Breast epithelium (tissue), 4 donors: ENCODE measurements at places on chromosomes 5 and 9. TPM values are rescaled to one million over a fixed set of nuclear protein-coding genes. Genes with fewer than 3 reads are reported as not detected.
A peak's percentile ranks its signal among the peaks of the same experiment; 100 is the strongest.

DNA sequence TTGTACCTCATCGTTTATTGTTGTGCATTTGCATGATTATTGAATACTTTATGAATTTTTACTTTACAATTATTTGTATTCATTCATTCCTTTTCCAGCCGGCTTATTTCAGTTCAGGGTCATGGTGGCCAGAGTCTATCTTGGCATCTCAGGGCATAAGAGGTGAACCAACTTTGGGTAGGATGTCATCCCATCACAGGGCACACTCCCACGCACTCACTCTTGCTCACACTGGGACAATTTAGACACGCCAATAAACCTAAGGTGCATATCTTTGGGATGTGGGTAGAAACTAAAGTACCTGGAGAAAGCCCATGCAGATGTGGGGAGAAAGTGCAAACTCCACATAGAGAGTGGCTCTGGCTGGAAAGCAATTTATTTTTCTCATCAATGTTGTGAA lies 158.1 kb upstream of the MAST4 start:
- no peak for DNase-seq
- no peaks in the 10 kb centered on the region for H3K27me3 ChIP-seq
- H3K36me3 ChIP-seq: no peaks in the 10 kb centered on the region
- H3K4me3 ChIP-seq: no peak overlapping the region

DNA sequence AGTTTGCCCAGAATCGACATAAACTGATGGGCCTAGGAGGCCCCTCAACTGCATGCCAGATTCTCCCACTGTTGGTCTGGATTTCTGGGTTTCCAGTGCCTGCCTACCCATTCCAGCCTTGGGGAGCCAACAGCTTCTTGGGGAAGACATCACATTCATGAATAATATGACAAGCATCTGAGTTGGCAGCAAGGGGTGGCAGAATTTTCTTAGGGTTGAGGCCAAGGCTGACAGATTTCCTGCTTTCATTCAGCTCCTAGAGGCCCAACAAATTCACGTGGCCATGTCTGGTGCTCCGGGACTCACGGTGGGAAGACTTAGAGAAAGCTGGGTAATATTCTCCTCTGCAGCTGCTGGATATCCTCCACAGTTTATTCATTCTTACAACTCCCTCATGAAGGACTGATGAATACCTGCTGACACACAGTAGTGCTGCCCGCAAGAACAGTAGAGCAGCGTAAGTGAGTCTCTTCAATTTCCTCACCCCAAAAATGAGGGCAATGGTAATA lies 305.0 kb upstream of the TNC start:
- no peaks in the 10 kb centered on the region for H3K36me3 ChIP-seq
- no peaks in the 10 kb centered on the region for H3K4me1 ChIP-seq
- H3K4me3 ChIP-seq: no peak overlapping the region
- no peaks in the 10 kb centered on the region for H3K27me3 ChIP-seq
- no peak overlapping the region for H3K27ac ChIP-seq

DNA sequence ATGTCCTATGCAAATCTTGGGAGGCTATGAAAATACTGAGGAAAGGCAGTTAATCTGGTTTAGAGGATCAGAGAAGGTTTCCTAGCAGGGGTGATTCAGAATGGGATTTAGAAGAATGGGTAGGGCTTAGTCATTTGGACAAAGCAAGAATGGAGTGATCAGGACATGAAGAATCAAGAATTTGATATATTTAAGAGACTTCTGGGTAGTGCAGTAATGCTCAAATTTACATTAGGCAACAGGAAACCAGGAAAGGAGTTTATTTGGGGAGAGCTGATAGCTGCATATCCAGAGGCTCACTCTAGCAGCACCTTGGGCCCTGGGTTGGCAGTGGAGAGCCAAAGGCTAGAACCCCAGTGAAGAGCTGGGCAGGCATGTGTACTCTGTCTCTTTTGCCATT lies 78.9 kb upstream of the PAPPA start:
- no peaks in the 10 kb centered on the region for H3K4me1 ChIP-seq
- no peaks in the 10 kb centered on the region for H3K36me3 ChIP-seq
- H3K4me3 ChIP-seq: no peak overlapping the region
- H3K27ac ChIP-seq: no peak overlapping the region

DNA sequence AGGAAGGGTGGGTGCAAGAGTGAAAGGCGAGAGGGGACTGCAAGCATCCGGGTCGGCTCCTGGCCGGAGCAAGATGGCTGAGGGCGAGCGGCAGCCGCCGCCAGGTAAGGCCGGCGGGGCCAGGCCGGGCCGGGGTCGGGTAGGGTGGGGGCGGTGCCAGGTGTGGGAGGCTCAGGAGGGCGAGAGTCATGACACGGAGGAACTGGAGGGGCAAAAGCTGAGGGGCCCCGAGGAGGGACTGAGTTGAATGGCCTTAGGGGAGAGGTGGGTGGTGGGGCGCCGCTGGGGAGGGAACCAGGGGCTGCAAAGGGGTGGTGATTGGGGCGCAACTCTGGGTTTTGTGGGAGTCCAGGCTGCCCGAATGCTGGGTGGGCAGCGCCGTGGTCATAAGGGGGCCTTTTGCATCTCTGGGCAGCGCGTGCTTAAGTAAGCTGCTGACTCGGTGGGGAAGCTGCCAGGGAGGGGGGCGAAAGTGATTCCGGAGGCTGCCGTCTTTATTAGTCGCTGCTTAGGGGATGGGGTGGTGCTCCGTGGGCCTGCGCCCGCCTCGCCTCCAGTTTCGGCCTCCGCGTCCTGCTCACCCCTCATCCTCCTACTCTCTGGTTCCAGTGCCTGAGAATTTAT lies 425 bp downstream of the PTPA start:
- no peaks in the 10 kb centered on the region for H3K36me3 ChIP-seq
- H3K27ac ChIP-seq: peak overlapping the region; percentile 94
- no peak for DNase-seq
- peaks cover 4% of the 10 kb centered on the region for H3K4me1 ChIP-seq
- no peaks in the 10 kb centered on the region for H3K27me3 ChIP-seq

The ECSCR gene
- total RNA-seq: 39.3 TPM

DNA sequence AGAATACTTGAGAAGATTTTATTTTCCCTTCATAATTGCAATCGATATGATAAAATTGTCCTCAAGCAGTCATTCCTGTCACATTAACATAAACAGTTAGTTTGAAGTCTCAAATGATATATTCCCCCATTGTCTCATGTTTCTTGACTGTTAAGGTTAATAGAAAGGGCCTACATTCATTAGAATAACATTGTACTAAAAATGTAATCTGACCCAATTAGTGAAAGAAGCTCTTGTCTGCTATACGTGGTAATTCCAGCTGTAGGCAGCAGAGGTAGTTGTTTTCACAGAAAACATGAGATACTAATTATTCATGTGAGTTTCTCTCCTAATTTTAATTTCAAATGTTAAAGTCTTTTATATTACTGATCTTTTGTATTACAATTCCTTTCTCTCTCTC lies 25.9 kb upstream of the AP3B1 start:
- no peaks in the 10 kb centered on the region for H3K36me3 ChIP-seq
- H3K4me1 ChIP-seq: no peaks in the 10 kb centered on the region
- no peak overlapping the region for H3K27ac ChIP-seq
- no peak overlapping the region for H3K4me3 ChIP-seq

- no peaks in the 10 kb centered on the region for H3K36me3 ChIP-seq
- H3K27me3 ChIP-seq: no peaks in the 10 kb centered on the region
- H3K4me1 ChIP-seq: no peaks in the 10 kb centered on the region
- no peak overlapping the region for H3K27ac ChIP-seq
- no peak for DNase-seq
- H3K4me3 ChIP-seq: no peak overlapping the region
These were observed 96.1 kb upstream of the SGCD start for GRCh38 chr5:156230887-156231286.

DNA sequence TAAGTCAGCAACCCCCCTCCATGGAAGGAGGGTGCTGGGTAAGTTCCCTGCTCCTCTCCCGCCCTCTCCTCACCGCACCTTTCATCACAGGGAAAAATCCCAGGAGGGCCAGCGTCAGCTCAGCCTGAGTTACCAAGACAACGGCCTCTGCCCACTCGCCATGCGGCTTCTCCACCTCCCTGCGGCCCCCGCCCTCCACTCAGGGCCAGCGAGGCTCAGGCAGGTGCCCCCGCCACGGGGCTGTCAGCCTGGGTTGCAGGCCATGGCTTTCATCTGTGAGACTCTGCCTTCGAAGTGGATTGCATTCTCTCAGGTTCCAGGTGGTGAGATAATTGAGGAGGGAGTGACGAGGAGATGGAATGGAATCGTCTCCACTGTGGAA lies 27.2 kb upstream of the LAMC3 start:
- H3K4me1 ChIP-seq: no peaks in the 10 kb centered on the region
- H3K27me3 ChIP-seq: no peaks in the 10 kb centered on the region
- no peaks in the 10 kb centered on the region for H3K36me3 ChIP-seq

- no peaks in the 10 kb centered on the region for H3K4me1 ChIP-seq
- H3K27ac ChIP-seq: no peak overlapping the region
- H3K4me3 ChIP-seq: no peak overlapping the region
- H3K36me3 ChIP-seq: no peaks in the 10 kb centered on the region
- DNase-seq: no peak
- H3K27me3 ChIP-seq: no peaks in the 10 kb centered on the region
These were observed 92.1 kb downstream of the HCN1 start for GRCh38 chr5:45604092-45604491.

The TLX3 gene
- not detected for total RNA-seq

The CRHBP gene
- 0.73 TPM for total RNA-seq

The PLAC8L1 gene
- not detected for total RNA-seq

DNA sequence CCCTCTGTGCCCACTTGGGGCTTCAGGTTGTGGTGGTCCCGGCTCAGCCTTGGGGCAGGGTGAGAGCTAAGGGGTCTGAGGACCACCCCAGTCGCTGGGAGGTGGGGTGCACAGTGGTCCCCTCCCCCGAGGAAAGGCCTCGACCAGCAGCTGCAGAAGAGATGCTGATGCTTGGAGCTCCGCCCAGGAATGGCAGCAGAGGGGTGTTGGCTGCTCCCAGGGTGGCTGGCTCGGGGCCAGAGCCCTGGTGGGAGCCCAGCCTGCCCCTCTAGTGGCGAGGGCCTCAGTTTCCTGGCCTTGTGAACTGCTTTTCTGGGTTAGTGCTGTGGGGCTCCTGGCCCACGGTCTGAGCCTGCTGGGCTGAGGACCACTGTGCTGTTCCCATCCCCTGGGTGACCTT lies 1.2 kb downstream of the DIPK1B start:
- no peak for DNase-seq
- no peaks in the 10 kb centered on the region for H3K27me3 ChIP-seq
- peak overlapping the region; percentile 78 for H3K4me3 ChIP-seq
- no peaks in the 10 kb centered on the region for H3K36me3 ChIP-seq
- H3K27ac ChIP-seq: no peak overlapping the region

GRCh38 chr9:80605129-80605528 lies 1033.4 kb downstream of the TLE4 start:
- no peaks in the 10 kb centered on the region for H3K4me1 ChIP-seq
- no peaks in the 10 kb centered on the region for H3K36me3 ChIP-seq
- no peak overlapping the region for H3K4me3 ChIP-seq
- no peak for DNase-seq

DNA sequence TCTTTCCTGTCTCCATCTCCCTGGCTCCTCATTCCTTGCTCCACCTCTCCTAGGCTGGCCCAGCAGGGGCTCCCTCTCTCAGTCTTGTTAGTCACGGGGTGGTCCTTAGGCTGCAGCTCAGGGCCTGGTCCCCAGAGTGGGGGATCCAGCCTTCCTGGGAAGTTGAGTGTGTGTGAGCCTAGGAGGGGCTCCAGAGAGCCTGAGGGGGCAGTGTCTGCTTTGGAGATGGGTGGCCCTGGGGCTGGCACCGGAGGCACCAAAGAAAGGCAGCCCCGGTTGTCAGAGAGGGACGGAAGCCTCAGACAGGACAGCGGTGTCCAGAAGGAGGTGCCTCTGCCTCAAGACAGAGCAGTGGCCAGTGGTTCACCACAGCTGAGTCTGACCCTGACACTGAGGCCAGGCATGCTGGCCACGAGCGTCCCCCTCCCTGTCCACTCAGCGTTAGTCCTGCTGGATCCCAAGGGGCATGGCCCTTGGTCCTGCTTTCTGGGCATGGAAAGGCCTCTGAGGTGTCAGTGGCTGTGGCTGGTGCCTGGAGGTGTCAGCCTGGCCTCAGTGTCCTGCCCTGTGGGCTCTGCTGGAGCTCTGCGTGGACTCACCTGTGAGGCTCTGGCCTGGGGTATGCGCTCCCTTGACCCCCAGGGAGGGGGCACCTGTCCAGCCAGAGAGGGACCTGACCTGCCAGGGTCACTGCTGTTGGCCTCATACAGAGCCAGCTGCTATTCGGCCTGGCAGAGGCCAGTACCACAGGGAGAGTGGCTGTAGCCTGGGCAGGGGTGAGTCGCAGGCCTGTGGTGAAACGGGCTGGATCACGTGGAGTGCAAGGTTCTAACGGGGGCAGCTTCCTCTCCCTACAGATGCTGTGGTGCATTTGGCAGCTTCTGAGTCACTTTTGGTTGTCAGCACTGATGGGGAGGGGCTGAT lies 130.6 kb downstream of the CACNA1B start:
- H3K27ac ChIP-seq: no peak overlapping the region
- no peaks in the 10 kb centered on the region for H3K4me1 ChIP-seq
- DNase-seq: no peak
- H3K27me3 ChIP-seq: no peaks in the 10 kb centered on the region
- no peaks in the 10 kb centered on the region for H3K36me3 ChIP-seq
- no peak overlapping the region for H3K4me3 ChIP-seq

The BTNL8 gene
- not detected for total RNA-seq

- no peaks in the 10 kb centered on the region for H3K36me3 ChIP-seq
- DNase-seq: no peak
- H3K27me3 ChIP-seq: no peaks in the 10 kb centered on the region
- H3K4me1 ChIP-seq: no peaks in the 10 kb centered on the region
These were observed 153.6 kb downstream of the NR3C1 start for GRCh38 chr5:143249851-143250250.

DNA sequence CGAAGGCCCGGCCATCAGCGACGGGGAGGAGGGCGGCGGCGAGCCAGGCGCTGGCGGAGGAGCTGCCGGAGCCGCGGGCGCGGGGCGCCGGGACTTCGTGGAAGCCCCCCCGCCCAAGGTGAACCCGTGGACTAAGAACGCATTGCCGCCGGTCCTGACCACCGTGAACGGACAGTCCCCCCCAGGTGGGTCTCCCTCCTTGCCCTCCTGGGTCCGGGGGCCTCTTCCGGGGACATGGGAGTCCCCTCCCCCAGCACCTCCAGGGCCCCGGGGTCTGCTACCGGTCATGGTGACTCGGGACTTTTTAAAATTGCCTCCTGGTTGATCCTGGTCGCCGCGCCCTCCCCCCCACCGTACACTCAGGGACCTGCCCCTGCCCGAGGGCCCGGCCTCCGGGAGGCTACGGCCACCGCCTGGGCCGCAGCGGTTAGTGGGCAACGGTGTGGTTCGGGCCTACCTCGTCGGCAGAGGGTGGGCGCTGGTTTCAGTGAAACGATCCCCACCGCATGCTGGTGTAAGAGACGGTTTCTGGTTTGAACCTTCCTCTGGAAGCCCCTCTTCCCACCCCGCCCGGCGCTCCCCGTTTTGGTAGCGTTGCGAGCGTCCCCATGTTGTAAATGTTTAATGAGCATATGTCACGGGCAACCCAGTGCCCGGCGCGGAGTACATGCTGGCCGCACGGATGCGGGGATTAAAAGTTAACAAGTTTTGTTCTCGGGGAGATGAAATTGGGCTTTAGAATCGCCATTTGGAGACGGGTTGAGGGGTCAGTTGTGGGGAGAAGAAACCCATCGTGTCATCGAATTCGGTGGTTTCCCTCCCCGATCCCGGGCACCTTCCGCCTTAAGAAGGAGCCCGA lies 1.1 kb downstream of the LARP1 start:
- peak overlapping the region; percentile 94 for H3K27ac ChIP-seq
- peaks cover 3% of the 10 kb centered on the region for H3K4me1 ChIP-seq
- H3K27me3 ChIP-seq: no peaks in the 10 kb centered on the region
- no peaks in the 10 kb centered on the region for H3K36me3 ChIP-seq

- no peak overlapping the region for H3K4me3 ChIP-seq
- no peak for DNase-seq
These were observed 37.3 kb downstream of the DAPK1 start for GRCh38 chr9:87534957-87535356.

- DNase-seq: no peak
- peaks cover 28% of the 10 kb centered on the region for H3K27me3 ChIP-seq
- H3K27ac ChIP-seq: no peak overlapping the region
- H3K4me1 ChIP-seq: no peaks in the 10 kb centered on the region
- no peaks in the 10 kb centered on the region for H3K36me3 ChIP-seq
These were observed 27.5 kb downstream of the PAEP start for GRCh38 chr9:135588886-135589595.
